ENCODE measurements at places on chromosomes 13 and 19.

GRCh38 chr13:49791315-49791710 lies 1.2 kb downstream of the KPNA3 start:
- DNase-seq, result no peak

GRCh38 chr19:32362318-32362691 lies 16.9 kb downstream of the ZNF507 start:
- DNase-seq, result no peak

- no peak for DNase-seq
Measured at GRCh38 chr13:73075546-73075945, 16.7 kb downstream of the KLF5 start.

- no peak for DNase-seq
Measured at GRCh38 chr13:89227356-89227755, 1556.2 kb downstream of the SLITRK5 start.

DNA sequence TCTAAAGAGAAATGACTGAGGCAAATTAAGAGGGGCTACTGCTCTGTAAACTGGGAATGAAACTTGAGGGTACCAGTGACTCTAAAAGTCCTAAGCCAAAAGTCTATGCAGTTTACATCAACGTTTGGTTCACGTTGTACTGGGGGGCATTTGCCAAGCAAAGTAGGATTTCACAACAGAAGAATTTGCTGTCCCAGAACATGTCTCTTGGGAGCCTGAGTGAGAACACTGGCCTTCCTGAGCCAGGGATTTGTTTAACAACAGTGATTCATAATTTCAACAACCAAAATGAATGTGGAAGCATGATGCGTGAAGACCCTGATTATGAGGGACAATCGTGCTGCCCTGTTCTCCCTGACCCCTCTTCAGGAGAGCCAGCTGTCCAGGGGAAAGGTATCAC lies 178.0 kb downstream of the OXGR1 start:
- no peak for DNase-seq

- peak; percentile 85 for DNase-seq
Measured at GRCh38 chr19:3346677-3347353, 19.6 kb upstream of the NFIC start.

DNA sequence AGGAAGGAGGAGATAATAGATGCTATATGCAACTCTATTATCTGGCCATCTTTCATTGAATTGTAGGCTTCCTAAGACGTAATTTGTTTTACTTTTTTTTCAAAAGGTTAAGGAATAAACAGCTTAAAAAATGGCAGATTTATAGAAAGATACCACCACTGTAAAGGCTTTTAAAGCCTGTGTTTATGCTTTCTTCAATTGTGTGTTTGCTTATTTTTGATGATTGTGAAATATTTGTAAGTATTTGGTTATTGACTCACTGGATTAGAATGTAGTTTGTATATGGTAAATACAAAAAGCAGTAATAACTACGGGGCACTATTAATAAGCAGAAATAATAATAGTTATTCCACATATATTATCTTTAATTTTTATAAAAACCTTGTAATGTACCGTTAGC lies 437.9 kb downstream of the KLF5 start:
- no peak for DNase-seq

GRCh38 chr19:49741210-49741844 lies 21.8 kb downstream of the TSKS start:
- DNase-seq, result no peak

GRCh38 chr13:58953638-58954037 lies 1210.1 kb downstream of the DIAPH3 start:
- DNase-seq, result no peak

GRCh38 chr13:39455521-39456175 lies 147.3 kb downstream of the LHFPL6 start:
- DNase-seq, result no peak

DNA sequence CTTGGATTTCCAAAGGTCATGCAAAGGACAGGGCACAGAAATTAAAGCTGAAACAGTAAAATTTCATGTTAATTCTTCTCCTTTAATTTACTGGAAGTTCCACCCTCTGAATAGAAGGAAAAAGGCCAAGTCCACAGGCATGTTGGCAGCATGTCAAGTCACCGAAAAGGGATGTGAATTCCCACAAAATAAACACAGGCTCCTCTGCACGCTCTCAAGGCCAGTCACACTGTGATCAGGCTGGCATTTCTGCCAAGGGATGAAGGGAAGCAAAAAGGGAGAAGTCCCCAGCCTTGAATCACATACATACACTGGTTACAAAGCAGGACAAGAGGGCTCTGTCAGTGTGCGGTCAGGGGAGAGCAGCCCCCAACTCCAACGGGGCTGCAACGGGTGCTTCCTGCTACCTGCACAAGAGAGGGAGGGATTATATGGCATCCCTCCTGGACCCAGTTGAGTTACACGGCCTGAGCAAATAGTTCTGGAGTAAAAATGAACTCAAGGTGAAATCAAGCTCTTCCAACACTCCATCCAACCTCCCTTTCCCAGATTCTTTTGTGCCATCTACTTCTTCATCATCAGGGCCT lies 6.9 kb downstream of the DCLK1 start:
- DNase-seq, result no peak

- no peak for DNase-seq
Measured at GRCh38 chr13:98506322-98506721, 70.6 kb downstream of the STK24 start.

DNA sequence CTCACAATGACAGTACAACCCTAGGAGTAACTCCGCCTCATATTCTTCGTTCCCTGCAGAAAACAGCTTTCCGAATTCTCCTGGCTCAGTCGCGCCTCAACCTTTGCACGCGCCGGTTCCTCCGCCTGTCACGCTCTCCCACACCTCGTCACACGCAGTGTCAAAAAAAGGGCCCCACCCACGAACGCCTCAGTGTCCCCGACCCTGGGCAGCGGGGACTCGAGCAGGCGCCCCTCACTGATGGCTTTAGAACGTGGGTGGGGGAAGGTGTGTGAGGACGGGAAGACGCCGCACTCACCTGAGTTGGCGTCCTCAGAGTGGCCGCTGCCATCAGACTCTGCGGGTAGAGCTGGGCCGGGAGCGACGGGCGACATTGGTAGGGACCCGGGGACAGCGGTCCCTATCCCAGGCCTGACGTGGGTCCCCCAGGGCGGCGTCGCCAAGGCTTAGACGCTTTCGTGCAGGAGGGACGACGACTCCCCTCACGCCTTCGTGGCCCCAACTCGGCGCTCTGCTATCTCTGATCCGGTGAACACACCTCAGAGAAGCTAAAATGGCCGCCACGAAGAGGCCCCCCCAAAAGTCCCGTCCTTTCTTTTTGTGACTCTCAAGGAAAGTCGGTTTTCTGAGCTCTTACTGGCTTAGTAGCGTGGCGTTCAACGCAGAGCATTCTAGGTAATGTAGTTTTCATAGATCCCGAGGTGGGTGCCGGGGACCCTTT lies at the start of gene ZNF154:
ZNF154 (minus strand) TSS at position 564 of the 721 bp plus-strand sequence; CDS start at position 331, 233 bp downstream.
- DNase-seq, result peak; percentile 59

Data from hypothalamus (tissue), 51 donors.